ENCODE measurements at places on chromosomes 12 and 14. TPM values are rescaled to one million over a fixed set of nuclear protein-coding genes. Genes with fewer than 3 reads are reported as not detected.

Gene MYRFL
- total RNA-seq, result 13.2 TPM

Gene DTX1
- total RNA-seq, result not detected

Gene PPP1R36
- 0.18 TPM for total RNA-seq

Gene TCTN1
- 3.0 TPM for total RNA-seq

Gene PLEKHH1
- total RNA-seq, result 11.0 TPM

Gene TRIAP1
- total RNA-seq, result 24.4 TPM

Gene TAS2R19
- 1.6 TPM for total RNA-seq

Gene NUAK1
- total RNA-seq, result 1.3 TPM

Gene PGF
- total RNA-seq, result 1.5 TPM

Gene FSCB
- not detected for total RNA-seq

Gene PRPF40B
- total RNA-seq, result 12.3 TPM

DNA sequence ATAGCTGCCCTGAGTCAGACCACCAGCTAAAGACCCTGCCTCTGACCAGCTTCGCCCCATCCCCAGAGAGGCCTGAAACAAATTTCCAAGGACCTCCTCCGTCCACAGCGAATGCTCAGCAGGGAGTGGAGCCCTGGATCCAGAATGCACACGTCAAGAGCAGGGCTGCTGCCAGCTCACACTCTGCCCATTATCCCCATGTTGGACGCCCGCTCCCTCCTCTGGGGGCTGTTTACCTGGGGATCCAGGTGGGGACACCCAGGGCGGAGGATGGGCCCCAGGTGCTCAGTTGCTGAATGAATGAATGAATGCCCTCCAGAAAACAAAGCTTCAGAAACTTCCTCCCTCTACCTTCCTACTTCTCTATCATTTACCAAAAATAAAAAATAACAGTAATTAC lies 18.1 kb downstream of the BCL11B start:
- DNase-seq, result no peak

DNA sequence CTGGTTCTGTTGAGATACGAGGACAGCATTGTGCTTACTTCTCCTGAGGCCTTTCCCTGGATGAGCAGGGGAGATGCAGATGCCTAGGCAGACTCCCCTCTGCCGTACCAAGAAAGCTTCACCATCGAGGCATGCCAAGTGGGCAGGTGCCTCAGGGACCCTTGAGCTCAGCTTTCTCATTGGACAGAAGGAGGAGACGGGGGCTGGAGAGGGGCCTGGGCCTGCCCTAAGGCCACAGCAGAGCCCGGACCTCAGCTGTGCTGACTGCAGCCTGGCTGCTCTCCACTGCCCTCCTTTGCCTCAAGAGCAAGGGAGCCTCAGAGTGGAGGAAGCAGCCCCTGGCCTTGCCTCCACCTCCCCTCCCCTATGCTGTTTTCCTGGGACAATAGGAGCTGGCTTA lies 23.4 kb downstream of the SERPINA1 start:
- no peak for DNase-seq

- no peak for DNase-seq
Measured at GRCh38 chr12:1054117-1054870, 63.3 kb downstream of the ERC1 start.

- DNase-seq, result no peak
Measured at GRCh38 chr12:119817546-119818343, 59.4 kb downstream of the CIT start.

GRCh38 chr14:71116568-71117122 lies 209.4 kb downstream of the PCNX1 start:
- DNase-seq, result peak; percentile 17

DNA sequence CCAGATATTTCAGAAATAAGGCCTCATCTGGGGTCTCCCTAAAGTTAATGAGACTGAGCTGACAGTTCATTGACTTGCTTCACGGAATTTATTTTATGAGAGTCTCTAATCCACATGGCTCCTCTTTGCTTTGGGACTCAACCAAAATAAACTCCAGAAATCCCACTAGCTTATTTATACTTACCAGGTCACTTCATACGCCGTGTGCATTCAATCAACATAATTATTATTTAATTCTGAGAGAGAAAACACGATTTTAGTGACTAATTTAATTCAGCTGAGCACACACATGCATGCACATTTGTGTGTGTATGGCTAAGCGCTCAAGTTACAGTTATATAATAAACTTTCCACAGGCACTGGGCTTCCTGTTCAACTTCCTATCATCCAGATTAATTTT lies 333.4 kb upstream of the CCDC196 start:
- DNase-seq, result no peak

GRCh38 chr14:61884711-61885110 lies 122.5 kb downstream of the SNAPC1 start:
- no peak for DNase-seq

DNA sequence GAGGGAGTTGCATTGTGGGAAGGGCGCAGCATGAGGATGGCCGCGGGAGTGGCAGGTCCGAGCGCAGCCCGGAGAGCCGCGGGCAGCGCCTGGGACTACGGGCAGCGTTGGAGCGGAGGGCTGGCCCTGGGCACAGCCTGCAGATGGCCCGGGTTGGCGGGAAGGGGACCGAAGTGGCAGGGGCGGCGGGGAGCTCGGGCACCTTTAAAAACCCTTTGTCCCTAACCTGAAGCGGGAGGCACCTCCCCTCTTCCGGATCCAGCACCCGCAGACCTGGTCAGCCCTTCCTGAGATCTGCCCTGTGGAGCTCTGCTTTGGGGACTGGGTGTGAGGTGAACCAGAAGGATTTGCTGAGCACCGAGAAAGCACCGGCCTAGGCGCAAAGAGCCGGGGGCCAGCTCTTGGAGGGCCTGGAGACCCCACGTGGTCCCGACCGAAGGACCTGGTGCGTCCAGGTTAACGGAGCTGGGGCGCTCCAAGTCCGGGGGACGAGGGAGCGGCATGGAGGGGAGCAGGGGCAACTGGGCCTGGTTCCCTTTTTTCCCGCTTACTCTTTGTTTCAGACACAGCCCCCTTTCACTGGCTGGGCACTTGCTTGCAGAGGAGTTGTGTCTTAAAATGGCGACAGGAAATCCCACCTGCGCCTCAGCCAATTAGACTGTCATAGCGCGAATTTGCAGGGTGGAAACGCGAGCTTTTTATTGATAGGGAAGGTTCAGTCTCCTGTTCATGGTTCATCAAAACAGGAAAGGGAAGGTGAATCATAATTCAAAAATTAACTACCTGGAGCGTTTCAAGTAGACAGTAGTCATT lies 792 bp upstream of the SLC38A1 start:
- peak; percentile 60 for DNase-seq

DNA sequence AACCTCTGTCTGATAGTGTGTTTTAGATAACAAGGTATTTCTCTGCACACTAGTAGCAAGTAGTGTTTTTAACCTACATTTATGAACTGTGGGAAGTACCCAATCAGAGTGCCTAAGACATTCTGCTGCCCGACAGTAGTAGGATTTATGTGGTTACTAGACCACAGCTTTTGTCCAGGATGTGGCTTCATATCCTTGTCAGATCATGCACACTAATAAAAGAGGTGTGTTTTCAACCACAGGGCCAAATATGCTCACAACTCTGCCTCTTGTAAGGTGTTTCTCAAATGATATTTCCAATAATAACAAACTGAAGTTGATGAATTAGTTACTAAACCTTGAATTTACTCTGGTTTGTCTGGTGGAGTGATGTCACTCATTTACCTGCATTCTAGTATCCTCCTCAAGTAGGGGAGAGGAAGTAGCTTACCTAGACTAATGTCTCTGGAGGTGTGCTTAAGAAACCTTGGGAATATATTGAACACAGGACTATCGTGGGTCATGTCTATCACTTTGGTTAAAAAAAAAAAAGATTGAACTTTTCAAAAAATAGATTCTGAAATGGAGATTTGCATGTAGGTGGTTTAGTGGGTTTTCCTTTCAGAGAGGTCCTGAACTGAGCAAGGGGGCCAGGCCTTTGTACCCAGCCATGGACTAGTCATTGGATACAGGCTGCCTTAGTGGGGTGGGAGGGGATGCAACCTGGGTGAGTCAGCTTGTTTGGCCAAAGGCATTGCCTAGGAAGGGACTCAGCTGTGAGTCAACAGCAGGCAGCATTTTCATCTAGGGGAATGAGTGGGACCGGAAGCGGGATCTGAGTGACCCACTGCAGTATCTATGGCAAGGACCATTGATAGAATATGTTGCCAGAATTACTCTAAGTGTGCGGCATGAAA lies 14.1 kb downstream of the FBXW8 start:
- DNase-seq, result peak; percentile 52

- no peak for DNase-seq
Measured at GRCh38 chr14:69593018-69593677, 18.2 kb upstream of the SUSD6 start.

DNA sequence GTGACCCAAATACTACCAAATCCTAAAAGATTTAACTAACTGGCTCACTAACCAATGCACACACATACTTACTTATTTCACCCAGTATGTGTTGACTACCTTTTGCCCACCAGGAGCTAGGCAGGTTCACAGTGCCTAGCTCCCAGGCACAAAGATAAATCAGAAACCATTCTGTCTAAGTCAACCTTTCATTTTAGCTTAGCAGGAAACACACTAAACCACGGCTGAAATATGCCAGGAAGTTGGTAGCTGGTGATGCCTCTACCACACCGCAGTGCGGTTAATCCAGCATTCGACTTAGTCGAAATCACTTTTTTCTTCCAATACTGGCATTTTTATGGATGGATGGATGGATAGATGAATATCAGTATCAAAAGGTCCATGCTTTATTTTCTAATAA lies 597.7 kb downstream of the DIO2 start:
- no peak for DNase-seq

- no peak for DNase-seq
Measured at GRCh38 chr14:24108336-24108874, 6.2 kb upstream of the DCAF11 start.

DNA sequence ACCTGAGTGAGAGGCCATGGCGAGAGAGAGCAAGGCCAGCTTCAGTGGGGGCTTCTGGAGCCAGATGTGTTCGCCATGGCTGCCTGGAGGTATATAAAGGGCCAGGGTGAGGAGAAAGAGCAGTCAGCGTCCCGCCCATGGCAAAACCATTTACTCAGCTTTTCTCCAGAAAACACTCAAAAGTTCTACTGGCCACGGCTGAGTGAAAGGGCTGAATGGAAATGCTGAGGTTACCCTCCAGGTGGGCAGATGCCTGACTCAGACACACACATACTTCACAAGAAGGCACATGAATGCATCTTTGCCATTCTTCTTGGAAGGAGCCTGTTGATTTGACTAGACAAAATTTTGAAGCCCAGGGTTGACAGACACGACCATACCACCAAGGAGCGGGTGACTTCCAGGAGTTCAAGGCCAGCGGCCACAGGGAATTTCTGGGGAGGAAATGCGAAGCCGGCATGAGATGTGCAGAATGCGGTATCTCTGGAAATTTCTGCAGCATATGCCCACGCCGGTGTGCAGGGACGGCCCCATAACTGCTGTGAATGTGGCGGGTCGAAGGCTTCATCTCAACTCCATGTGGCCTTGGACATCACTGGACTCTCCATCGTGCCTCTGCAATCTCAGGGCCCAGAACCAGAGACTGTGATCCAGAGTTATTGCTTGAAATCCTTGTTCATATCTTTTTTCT lies at the start of gene IL31:
Gene IL31 (minus strand): TSS at position 67 of the 691 bp plus-strand sequence. CDS start 49 bp downstream, at position 18.
- DNase-seq, result no peak

DNA sequence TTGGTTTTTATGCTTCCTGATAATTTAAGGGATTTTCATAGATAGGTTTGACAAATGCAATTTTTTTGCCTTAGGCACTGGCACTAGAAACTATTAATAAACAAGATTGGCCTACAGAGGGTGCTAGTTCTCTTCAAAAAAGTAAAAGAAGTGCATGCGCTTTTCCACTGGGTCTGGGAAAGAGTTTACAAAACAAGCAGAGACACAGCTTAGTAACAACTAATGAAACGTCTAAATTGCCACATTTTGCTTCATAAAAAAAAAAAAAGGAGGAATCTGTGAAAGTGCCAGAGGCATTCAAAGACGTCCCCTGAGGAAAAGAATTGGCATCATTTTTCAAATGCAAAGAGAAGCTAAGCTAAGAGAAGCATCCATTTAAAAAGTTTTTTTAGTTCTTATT lies 58.3 kb upstream of the EEA1 start:
- DNase-seq, result peak; percentile 83

GRCh38 chr14:51897791-51898355 lies 37.5 kb downstream of the GNG2 start:
- no peak for DNase-seq

DNA sequence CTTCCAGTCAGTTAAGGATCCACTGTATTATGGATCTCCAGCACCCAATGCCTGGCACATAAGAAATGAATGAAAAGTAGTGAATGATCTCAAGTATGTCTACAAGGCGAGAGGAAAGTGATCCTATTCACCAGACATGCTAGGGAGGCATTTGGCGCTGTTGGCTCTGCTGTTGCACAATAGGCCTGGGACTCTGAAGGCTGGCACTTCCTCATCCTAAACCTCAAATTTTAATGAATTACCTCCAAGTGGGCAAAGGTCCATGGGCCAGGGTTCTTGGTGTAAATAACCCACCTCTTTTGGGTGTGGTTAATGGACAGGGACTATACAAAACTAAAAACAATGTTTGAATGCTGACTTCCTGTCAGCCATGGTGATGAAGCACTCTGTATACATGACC lies 173.4 kb upstream of the PZP start:
- DNase-seq, result no peak

- no peak for DNase-seq
Measured at GRCh38 chr14:74223016-74223415, 16.2 kb upstream of the VSX2 start.

- peak; percentile 2 for DNase-seq
Measured at GRCh38 chr14:69877492-69877891, 1.7 kb upstream of the SMOC1 start.

DNA sequence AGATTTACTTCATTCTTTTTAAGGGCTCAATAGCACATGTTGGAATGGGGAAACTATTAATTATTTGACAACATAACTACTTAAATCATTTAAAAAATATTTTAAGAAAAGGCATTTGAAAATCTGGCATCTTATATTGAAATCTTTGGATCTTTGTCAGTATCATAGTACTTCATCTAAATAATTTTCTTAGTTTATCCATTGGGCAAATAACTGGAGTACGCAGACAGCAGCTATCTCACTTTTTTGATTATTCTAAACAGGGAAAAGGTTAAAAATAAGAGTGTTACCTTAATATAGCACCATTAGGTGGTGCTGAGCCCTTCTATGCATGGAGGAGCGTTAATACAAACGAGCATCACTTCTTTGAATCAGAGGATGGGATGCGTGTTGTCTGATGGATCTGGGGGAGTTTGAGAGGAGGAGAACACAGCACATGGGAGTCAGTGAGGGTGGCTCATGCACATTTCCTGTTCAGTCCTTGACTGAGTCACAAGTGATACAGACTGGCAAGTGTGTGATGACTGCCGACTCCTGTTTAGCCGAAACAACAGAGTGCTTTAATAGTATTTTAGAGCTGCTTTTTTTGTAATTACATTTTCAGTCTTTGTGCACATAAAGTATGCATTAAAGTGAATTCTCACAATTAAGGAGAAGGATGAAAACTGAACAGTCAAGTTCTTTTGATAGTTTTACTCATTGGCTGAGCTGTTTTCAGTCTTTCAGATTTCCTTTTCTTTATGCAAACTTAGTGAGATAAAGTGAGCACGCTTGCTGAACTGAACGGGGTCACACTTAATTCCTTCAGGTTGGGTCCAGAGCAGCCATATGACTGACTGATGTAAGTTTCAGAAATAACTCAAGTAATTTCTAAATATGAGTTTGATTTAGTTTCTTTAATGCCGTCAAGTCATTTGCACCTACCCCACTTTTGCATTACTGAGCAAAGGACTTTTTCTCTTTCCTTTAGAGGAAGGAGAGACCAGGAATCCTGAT lies 92.7 kb downstream of the DIP2B start:
- DNase-seq, result no peak

- DNase-seq, result peak; percentile 87
Measured at GRCh38 chr12:16359512-16360491, 12.4 kb downstream of the MGST1 start.

- DNase-seq, result no peak
Measured at GRCh38 chr14:55819610-55820304, 239.8 kb downstream of the KTN1 start.
